CD4-positive, alpha-beta memory T cell (primary cell): ENCODE measurements at places on chromosomes 1 and 21.

- DNase-seq = no peak
These were observed 60.5 kb upstream of the OLIG2 start for GRCh38 chr21:32965129-32965680.

GRCh38 chr1:109929588-109930251, 19.1 kb downstream of the CSF1 start:
- no peak for DNase-seq

- DNase-seq = no peak
These were observed 23.8 kb upstream of the APP start for GRCh38 chr21:26194326-26194725.

GRCh38 chr1:111204983-111205713, 4.7 kb upstream of the DENND2D start:
- no peak for DNase-seq

GRCh38 chr1:82836973-82837680, 1036.4 kb downstream of the ADGRL2 start:
- no peak for DNase-seq

DNA sequence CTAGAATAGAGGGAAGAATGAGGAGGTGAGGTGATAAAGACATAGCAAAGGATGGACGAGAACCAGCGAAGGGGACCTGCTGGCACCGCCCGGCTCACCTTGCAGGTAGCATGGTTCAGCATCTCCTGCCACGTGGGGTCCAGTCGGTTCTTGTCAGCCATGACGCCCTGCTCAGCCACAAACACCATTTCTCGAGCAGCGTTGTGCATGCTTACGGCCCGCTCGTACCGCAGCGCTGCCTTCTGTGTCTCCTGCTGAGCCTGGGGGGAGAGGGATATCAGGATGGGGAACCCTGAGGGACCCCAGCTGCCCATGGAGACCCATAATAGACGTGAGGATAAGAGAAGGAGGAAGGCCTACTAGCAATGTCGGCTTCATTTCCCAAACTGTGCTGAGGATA, 11.4 kb downstream of the SH3BP5L start:
- DNase-seq = no peak

DNA sequence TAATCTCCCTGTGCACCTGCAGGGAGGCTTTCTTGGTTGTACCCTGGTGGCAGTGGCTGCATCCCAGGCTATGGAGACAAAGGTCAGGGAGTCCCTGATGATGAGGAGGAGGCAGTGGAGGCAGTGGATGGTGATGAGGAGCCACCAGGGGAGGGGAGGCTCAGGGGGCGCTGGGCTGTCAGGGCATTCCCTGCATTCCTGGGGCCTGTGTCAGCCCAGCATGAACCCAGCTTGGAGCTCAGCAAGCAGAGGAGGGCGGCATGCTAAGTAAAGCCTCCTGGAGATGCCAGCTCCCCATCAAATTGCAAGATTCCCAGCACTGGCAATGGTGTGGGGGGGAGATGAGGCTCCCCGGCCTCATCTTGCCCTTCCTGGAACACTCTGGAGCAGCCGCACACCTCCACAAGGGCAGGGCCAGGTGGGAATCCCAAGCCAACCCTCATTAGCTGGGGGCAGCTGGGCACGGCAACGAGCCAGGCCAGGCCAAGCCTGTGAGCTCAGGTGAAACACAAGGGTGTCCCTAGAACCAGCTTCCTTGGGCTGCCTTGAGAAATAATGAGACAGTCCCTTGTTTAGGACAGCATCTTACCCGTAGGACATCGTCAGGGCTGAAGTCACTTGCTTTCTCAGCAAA, 469.5 kb downstream of the MATN1 start:
- DNase-seq = no peak

GRCh38 chr21:25589887-25590286, 17.4 kb downstream of the MRPL39 start:
- no peak for DNase-seq

GRCh38 chr1:155934936-155935590, 850 bp upstream of the KHDC4 start:
- no peak for DNase-seq

DNA sequence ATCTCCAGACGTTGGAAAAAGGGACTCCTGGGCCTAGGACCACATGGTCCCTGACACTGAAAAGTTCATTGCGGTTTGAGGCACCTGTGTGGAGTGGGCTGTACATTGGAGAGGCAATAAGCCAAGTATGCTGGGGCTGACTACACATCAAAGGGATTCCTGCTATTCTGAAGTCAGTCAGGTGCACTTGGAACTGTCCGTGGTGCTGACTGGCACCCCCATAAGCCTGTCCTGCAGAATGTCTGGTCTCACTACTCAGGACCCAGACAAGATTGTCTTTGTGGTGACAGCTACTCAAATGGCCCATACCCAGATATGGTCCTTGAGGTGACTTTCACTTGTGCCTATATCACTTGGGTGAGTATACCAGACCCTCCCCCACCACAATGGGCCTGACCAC, 150.6 kb downstream of the RWDD3 start:
- DNase-seq = no peak

DNA sequence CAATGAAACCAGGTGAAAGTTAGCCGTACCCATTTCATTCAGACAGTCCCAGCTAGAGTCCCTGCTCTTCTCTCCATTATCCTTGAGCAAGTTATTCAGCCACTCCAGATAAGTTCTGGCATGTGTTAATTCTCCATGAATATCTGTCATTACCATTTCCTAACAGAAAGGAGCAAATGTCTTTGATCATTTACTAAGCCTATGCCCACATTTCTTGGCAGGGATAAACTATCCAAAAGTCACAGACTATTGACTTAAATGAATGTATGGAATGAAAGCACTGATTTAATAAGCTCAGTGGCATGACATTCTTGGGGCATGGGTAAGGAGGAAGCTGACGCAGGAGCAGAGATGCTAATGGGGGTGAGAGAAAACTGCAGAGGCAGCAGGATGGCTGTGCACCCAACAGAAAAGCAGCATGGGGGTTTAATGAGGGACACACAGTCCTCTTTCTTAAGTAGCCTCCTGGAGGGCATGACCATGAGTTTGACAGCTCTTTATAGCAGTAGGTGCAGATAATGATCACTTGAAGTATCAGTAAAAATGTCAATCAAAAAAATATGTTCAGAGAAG, 17.6 kb upstream of the DHCR24 start:
- DNase-seq = no peak

- no peak for DNase-seq
These were observed 50.7 kb upstream of the H6PD start for GRCh38 chr1:9183898-9184297.

DNA sequence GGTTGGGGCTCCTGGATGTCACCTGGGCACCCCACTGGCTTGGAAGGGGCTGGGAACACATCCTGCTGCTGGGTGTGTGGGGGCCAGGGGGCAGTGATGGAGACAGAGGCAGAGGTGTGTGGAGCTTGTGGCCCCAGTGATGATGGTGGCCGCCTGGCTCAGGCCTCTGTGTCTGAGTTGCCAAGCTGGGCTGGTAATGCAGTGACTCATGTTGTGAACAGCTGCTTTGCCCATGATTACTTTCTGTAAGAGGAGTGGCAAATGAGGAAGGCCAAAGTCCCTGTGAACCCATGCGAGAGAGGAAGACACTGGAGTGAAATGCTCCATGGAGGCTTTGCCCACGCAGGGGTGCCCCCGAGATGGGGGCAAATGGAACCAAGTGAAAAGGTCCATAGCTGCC, 86.8 kb downstream of the KCNJ6 start:
- DNase-seq = no peak

DNA sequence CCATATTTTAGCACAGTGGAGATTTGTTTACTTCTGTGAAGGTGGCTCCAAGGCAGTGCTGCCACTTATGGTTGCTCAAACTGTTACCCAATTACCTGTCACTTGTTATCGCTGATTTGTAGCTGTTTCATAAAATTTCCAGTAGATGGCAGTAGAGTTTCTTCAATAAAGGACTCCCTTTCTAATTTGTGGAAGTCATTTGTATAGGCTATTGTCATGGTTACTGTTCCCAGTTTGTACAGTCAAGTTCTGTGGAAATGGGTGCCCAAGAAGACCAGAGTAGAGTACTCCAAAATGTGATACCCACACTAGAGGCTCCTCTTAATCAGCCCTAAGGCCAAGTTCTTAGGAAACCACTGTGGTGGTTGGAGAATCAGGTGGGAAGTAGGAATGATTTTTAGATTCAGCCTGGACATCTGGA, 186.1 kb downstream of the CLEC20A start:
- DNase-seq = peak; percentile 29

GRCh38 chr1:205444931-205445645, 10.8 kb downstream of the BLACAT1 start:
- no peak for DNase-seq

DNA sequence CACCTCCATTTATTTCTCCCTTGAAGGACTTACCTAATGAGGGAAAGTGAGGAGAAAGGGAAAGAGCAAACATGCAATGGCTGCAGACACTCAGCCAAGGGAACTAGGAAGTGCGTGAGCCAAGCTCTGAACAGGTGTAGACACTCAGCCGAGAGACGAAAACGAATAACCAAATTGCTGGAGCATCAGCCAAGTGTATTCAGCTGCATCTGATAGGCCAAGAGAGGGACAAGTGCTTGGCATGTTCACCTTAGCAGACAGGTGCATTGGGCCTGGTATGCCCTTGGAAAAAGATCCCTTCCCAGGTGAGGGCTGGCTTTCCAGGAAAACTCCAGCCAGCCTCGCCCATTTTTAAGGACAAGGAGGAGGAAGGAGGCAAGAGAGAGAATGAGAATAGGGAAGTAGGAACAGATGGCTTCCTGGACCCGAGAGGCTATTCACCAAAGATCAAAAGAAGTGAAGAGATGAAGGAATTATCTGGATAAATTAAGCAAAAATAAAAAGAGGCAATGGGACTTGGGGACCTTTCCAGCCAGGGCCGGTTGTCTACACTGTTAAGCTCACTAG, 184.7 kb downstream of the TOMM20 start:
- no peak for DNase-seq

GRCh38 chr1:93666613-93667384, 14.8 kb downstream of the BCAR3 start:
- DNase-seq = no peak

GRCh38 chr1:60978421-60979357, 103.7 kb upstream of the NFIA start:
- DNase-seq = peak; percentile 34

DNA sequence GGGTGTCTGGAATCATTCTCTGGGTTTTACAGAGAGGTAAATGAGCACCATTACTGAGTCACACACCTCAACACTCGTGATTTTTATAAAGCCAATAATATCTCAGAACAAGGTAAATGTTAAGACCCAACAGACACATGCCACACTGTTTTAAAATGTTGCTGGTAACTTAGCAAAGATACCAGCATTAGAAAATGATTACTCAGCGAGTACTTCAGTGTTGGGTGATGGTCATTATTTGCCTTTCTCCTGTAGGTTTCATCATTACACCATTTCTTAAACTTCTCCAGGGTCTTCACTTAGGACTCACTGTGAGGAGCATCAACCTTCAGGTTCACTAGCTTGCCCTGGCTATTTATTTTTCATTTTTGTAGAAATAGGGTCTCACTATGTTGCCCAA, 6.9 kb upstream of the C4BPB start:
- no peak for DNase-seq

DNA sequence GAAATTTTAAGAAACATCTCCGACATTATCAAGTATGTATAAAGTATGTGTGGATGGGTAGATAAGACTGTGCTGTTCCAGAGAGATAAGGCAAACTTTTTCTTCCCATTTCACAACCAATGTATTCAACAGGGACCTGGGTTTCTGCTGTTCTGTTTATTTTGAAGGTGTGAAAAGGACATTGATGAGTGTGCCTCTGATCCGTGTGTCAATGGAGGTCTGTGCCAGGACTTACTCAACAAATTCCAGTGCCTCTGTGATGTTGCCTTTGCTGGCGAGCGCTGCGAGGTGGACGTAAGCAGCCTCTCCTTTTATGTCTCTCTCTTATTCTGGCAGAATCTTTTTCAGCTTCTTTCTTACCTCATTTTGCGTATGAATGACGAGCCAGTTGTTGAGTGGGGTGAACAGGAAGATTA, 174.0 kb downstream of the CRB1 start:
- DNase-seq = no peak

DNA sequence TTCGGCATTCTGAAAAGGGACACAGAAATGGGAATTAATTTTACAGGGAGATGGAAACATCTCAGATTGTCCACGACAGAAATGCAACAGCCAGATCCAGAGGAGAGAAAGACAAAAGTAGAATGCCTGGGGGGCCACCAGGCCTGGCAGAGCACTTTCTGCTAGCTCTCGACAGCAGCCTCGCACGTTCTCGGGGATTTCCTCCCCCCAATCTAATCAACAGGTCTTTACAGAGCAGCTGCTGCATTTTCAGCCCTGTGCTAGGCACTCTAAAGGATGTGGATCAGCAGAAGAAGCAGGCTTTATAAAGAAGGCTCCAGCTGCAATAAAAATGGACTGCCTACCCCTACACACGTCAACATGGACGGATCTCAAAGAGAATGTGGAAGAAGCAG, 10.6 kb downstream of the CSRP1 start:
- no peak for DNase-seq

DNA sequence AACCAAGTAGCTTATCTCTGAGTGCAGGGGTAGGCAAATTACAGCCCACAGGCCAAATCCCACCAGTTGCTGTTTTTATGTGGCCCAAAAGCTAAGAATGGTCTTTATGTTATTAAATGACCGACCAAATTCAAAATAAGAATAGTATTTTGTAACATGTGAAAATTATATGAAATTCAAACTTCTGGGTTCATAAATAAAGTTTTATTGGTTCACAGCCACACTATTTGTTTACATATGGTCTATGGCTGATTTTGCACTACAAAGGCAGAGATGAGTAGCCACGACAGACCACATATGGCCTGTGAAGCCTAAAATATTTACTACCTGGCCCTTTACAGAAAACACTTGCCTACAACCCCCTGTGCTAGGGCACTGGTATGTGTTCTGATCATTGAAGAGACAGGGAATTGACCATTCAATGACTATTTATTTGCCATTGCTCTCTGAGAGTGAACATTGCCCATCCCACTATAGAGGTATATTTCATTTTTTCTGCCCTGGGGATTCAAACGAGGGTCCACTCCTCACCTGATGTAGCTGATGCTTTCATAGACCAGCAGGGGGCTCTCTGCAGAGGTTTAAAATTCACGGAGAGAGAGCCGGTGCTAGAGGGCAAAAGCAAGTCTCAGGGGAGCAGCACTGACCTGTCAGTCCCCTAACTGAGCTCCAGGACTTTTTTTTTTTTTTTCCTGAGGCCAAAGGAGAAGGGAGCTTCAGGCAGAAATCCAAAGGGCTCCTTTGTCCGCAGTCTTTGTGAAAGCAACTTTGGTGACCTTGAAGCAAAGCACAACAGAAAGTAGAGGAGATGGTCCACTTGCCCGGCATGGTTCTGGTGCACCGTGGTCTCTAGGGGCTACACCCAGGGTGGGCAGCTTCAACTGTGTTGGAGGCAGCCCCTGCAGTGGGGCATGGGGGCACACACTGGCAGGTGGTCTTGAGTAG, 7.3 kb upstream of the GNL2 start:
- no peak for DNase-seq

- no peak for DNase-seq
These were observed 7.0 kb upstream of the POU3F1 start for GRCh38 chr1:38053416-38054091.

GRCh38 chr21:44431300-44431699, 24.0 kb upstream of the LRRC3 start:
- no peak for DNase-seq
